ENCODE measurements at places on chromosomes 4 and X.

DNA sequence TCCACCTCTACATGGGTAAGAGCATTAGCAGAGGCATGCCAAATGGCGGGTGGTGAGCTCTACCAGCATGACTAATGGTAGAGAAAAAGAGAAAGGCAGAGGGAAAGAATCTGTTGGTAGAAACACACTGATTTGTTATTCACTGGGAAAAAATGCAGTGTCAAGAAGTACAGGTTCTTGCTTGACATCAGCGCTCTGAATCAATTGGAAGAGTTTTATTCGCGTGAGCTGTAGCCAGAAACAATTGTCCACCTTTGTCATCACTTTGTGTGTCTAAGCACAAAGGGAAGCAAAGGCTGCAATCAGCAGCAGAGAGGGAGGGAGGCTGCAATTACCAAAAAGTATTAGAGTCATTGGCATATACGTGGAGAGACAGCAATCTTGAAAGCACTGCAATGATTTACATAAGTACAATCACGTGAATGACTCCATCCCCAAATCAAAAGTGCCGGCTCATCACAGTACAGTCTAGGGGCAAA is 67.7 kb upstream of the HS3ST1 start:
- DNase-seq = no peak

DNA sequence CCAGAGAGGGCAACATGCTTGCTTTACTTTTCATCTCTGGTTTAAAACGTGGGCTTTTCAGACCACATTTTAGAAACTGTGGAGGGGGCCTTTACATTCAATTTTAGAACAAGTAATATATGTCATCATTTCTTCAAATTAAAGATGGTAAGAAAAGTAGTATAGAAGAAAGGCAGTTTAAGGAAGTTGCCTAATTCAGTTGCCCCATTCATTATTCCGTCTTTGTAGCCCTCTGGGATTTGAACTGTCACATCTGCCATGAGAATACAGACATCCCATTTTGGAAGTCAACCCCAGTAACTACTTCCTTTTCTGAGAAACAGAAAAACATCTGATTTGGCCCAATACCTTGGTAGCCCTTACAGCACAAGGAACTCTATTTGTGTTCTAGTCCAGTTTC is 61.2 kb downstream of the PASD1 start:
- no peak for DNase-seq

- no peak for DNase-seq
Observed at GRCh38 chrX:21816136-21816535, 23.3 kb upstream of the MBTPS2 start.

- DNase-seq = no peak
Observed at GRCh38 chr4:3690551-3691152, 75.5 kb upstream of the ADRA2C start.
